ENCODE measurements at places on chromosomes 11 and 22. TPM values are rescaled to one million over a fixed set of nuclear protein-coding genes. Genes with fewer than 3 reads are reported as not detected.

The DMC1 gene
- polyA plus RNA-seq, result 4.4 TPM

The ROBO4 gene
- polyA plus RNA-seq, result 19.3 TPM

The LRRC75B gene
- 20.2 TPM for polyA plus RNA-seq

DNA sequence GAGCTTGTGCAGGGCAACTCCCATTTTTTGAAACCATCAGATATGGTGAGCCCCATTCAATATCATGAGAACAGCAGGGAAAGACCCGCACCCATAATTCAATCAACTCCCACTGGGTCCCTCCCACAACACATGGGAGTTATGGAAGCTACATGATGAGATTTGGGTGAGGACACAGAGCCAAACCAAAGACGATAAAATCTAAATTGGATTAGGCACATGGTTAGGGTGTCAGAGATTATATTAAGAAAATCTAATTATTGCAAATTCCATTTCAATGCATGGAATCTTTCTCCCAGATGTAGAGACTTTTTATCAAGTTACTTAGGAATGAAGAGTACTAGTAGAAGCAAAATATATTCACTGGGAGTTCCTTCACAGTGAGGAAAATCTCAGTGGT lies 324.9 kb downstream of the JRKL start:
- no peak for DNase-seq

- DNase-seq, result peak; percentile 10
These were observed 2.6 kb downstream of the METTL15 start for GRCh38 chr11:28110821-28111200.

DNA sequence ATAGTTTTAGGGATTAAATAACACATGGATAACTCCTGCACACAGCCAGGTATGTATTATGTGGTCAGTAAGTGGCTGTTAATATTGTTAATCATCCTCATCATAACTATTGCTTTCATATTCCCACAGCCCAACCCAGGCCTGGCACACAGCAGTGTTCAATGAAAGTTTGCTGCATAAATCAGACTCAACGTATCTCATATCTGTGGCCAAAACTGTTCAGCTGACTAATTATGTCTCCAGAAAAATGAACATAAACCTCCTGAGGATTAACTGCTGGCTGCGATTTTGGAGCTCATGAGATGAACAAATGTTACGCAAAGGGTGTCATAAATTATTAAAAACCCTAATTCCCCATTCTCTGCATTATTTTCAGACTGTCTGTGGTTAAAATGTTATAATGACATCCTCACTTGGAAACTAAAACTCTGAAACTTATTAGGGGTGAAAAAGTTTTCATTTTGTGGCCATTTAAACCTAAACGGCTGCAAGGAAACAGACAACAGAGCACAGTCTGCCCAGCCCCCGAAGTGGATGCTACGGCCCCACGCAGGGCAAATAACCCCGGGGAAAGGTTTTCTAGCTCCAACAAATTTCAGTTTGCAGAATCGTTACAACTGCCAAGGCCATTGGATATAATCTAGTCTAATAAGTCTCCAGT lies 17.3 kb downstream of the ABCC8 start:
- no peak for DNase-seq

GRCh38 chr22:37022483-37023337 lies 3.2 kb downstream of the MPST start:
- no peak for DNase-seq

DNA sequence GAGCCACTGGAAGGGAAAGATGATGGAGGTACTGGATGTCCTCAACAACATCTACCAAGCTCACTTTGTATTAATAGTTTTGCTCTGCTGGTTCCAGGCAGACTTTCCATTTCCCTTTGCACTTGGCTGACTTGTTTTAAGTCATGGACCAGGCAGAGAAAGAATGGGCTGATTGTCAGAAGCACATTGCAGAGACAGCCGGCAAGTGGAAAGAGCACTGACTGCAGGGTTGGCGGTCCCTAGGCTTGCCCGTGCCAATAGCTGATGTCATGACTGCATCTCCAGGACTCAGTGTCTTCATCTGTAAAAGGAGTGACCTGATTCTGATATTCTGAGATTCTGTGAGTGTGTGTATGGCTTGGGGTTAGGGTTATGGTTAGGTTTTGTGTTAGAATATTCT lies 20.9 kb upstream of the NNMT start:
- DNase-seq, result no peak

DNA sequence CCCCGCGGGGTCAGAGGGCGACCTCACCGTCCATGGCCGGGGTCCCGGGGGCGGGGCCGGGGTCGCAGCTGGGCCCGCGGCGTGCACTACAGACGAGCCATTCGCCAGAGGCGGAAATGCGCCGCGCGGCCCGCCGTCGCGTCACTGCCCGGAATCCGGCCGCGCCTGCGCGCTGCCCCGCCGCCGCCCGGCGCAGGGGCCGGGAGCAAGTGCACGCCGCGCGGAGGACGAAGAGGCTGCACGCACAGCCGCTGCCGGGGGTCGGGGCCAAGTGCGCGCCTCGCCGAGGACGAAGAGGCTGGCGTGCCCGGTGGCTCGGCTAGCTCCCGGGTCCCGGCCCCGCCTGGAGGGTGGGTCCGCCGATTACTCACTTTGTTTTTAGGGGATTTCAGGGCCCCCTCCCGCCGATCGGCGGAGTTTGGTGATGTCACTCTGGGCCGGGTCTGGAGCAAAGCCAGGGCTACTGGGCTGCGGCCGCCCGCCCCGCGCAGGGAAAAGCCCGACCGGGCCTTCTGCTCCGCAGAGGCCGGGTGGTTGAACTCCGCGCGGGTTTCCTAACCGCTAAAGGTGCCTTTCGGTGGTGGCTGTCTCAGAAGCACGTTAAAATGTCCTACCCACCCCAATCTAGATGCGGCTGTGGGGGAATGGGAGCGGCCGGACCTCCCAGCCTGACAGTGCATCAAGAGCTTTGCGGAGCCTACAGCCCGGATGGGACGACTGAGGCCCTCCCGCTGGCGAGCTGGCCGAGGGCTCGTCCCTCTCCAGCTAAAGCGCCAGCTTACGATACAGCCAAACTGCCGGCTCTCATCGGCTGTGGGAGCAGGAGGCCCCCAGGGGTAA lies at the start of gene RELA:
Gene RELA (minus strand): TSS at position 118 of the 840 bp plus-strand sequence. CDS start 84 bp downstream, at position 34.
- DNase-seq, result peak; percentile 80

DNA sequence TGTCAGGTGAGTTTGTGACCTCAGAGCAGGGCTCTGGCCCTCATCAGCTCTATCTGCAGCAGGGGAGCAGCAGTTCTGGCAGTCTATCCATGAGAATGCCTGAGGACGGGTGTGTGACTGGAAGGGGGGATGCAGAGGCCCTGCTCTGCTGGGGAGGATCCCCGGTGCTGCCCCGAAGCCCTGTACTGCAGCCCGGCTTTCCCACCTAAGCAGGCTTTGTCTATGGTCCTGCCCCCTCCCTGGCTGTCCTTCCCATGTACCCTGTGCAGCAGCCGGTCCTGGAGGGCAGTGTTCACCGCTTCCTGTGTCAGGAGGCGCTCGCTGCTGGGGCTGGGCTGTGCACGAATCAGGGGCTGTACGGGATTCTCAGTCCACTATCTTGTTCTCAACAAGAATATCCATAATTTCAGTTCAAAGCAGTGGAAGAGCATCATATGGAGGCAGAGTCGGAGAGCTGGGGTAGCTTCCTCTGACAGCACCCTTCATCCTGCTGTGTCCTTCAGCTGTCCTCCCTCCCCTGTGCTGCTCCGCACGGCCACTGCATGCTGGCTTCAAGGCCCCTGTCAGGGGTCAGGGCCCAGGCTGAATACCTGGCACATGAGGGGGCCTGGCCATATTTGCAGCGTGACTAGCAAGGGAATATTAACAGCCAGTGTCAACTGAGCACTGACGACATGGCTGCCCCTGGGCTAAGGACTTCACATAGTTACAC lies 125.2 kb downstream of the CTTN start:
- no peak for DNase-seq

- no peak for DNase-seq
These were observed 48.5 kb downstream of the PITPNB start for GRCh38 chr22:27870234-27871191.
